ENCODE measurements at places on chromosomes 7 and 10. TPM values are rescaled to one million over a fixed set of nuclear protein-coding genes. Genes with fewer than 3 reads are reported as not detected.

- H3K36me3 ChIP-seq = no peaks in the 10 kb centered on the region
- no peak overlapping the region for H3K27ac ChIP-seq
- DNase-seq = no peak
- H3K4me3 ChIP-seq = no peak overlapping the region
- no peaks in the 10 kb centered on the region for H3K4me1 ChIP-seq
- peaks cover 2% of the 10 kb centered on the region for H3K27me3 ChIP-seq
These were observed 858 bp upstream of the TEX36 start for GRCh38 chr10:125683821-125684220.

The LRRTM3 gene
- not detected for total RNA-seq

DNA sequence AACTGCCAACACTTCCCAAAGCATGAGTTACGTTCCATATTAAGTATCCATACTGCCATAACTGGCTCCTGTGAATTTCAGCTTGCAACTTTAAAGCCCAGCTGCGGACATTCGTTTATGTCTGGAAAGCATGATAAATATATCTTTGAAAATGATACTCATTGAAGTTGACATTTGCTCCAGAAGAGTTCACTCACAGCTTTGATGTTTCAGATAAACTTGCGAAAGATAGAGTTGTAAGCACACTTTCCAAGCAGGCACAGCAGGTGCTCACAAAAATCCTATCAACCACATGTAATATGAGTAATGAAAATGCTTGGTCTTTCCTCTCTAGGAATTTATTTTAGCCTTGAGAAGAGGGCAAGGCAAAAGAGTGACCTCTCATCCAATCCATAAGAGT, 4.5 kb downstream of the CHCHD3 start:
- no peak overlapping the region for H3K4me3 ChIP-seq
- H3K4me1 ChIP-seq = peaks cover 16% of the 10 kb centered on the region
- H3K27ac ChIP-seq = no peak overlapping the region
- no peaks in the 10 kb centered on the region for H3K27me3 ChIP-seq
- DNase-seq = no peak
- H3K36me3 ChIP-seq = peaks cover 12% of the 10 kb centered on the region

GRCh38 chr10:132783940-132784865, 1.7 kb downstream of the NKX6-2 start:
- DNase-seq = no peak
- no peaks in the 10 kb centered on the region for H3K27me3 ChIP-seq
- H3K36me3 ChIP-seq = peaks cover 4% of the 10 kb centered on the region
- H3K4me1 ChIP-seq = peaks cover 11% of the 10 kb centered on the region
- no peak overlapping the region for H3K4me3 ChIP-seq
- H3K27ac ChIP-seq = no peak overlapping the region

GRCh38 chr10:49540056-49540797, 1.3 kb upstream of the ERCC6 start:
- H3K27ac ChIP-seq = no peak overlapping the region
- DNase-seq = no peak
- H3K27me3 ChIP-seq = peaks cover 2% of the 10 kb centered on the region

The SPDYE9 gene
- not detected for total RNA-seq

DNA sequence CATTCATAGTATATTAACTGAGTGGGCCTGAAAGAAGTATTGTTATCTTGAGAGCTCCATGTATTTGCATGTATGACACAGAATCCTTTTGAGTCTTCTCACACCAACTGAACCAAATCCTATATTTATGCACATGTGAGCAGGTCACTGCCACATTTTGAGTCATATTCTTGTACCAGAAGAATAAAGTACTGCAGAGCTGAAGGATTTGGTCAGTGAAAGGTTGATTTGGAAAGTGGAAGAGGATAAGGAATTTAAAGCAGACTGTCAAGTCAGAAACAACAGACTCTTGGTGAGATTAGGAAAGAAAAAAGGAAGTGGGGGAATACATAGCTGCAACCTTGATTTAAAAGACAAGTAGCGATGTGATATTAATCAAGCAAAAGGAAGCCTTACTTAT, 121.8 kb downstream of the ARID5B start:
- no peak overlapping the region for H3K4me3 ChIP-seq
- H3K4me1 ChIP-seq = peaks cover 54% of the 10 kb centered on the region

- no peaks in the 10 kb centered on the region for H3K36me3 ChIP-seq
- H3K4me3 ChIP-seq = no peak overlapping the region
- DNase-seq = no peak
- no peaks in the 10 kb centered on the region for H3K27me3 ChIP-seq
- no peak overlapping the region for H3K27ac ChIP-seq
These were observed 15.7 kb upstream of the ARMC3 start for GRCh38 chr10:22911889-22912762.

DNA sequence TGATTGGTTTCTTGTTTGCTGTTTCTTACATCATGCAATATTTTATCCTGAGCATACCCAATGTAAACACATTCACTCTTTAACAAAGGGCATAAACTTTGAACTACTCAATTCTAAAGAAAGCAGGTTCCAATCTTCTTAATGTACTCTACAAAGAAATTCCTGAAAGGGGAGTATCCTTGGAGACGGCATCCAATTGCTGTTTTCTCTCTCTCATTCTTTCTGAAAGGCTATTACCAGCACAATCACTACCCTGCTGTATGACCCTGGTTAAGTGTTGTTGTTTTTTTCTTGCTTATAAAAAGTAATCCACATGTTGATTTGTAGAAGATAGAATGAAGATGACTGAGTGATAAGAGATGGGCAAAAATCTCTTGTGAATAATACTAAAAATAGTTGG, 176.0 kb downstream of the ZNF365 start:
- H3K27ac ChIP-seq = no peak overlapping the region
- H3K36me3 ChIP-seq = no peaks in the 10 kb centered on the region
- no peaks in the 10 kb centered on the region for H3K4me1 ChIP-seq
- H3K4me3 ChIP-seq = no peak overlapping the region
- H3K27me3 ChIP-seq = peaks cover 1% of the 10 kb centered on the region
- no peak for DNase-seq

- H3K4me1 ChIP-seq = no peaks in the 10 kb centered on the region
- no peak for DNase-seq
- H3K4me3 ChIP-seq = no peak overlapping the region
- H3K27me3 ChIP-seq = no peaks in the 10 kb centered on the region
- H3K27ac ChIP-seq = no peak overlapping the region
These were observed 588.1 kb upstream of the SEMA3D start for GRCh38 chr7:85774986-85775385.

- DNase-seq = no peak
- peaks cover 49% of the 10 kb centered on the region for H3K4me1 ChIP-seq
- H3K27me3 ChIP-seq = no peaks in the 10 kb centered on the region
- no peak overlapping the region for H3K27ac ChIP-seq
- H3K4me3 ChIP-seq = no peak overlapping the region
- no peaks in the 10 kb centered on the region for H3K36me3 ChIP-seq
These were observed 58.3 kb downstream of the ST7 start for GRCh38 chr7:117011419-117012260.

- no peaks in the 10 kb centered on the region for H3K4me1 ChIP-seq
- H3K4me3 ChIP-seq = no peak overlapping the region
- H3K36me3 ChIP-seq = no peaks in the 10 kb centered on the region
- H3K27me3 ChIP-seq = no peaks in the 10 kb centered on the region
- H3K27ac ChIP-seq = no peak overlapping the region
- DNase-seq = no peak
These were observed 480.3 kb downstream of the RPS24 start for GRCh38 chr10:78513986-78514385.

DNA sequence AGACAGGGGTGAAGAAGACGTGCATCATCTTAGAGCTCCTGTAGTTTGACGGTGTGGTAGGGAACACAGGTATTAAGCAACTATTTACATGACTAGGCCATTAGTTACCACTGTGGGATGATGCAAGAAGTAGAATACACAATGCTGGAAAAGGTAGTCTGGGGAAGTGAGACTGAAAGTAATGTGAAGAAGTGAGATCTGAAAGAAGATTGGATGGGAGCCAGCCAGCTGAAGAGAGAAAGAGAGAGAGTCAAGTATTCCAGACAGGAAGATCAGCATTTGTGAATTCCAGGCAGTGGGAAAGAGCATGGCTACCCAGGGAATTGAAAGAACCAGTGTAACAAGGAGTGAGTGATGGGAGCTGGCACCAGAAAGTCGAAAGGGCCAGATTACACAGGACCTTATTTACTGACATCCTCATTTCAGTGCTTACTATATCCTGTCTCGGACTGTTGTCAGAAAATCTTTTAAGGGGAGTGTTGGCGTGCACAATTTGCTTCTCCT, 4.0 kb upstream of the CFAP58 start:
- H3K4me3 ChIP-seq = peak overlapping the region; percentile 37
- H3K27ac ChIP-seq = no peak overlapping the region
- no peak for DNase-seq
- no peaks in the 10 kb centered on the region for H3K36me3 ChIP-seq
- no peaks in the 10 kb centered on the region for H3K27me3 ChIP-seq

- H3K4me1 ChIP-seq = no peaks in the 10 kb centered on the region
- peaks cover 6% of the 10 kb centered on the region for H3K27me3 ChIP-seq
- no peak for DNase-seq
- no peak overlapping the region for H3K27ac ChIP-seq
- H3K36me3 ChIP-seq = no peaks in the 10 kb centered on the region
- no peak overlapping the region for H3K4me3 ChIP-seq
These were observed 40.4 kb downstream of the TMEM168 start for GRCh38 chr7:112749775-112750174.

- DNase-seq = no peak
- H3K27me3 ChIP-seq = no peaks in the 10 kb centered on the region
- peaks cover 38% of the 10 kb centered on the region for H3K36me3 ChIP-seq
- H3K4me1 ChIP-seq = peaks cover 64% of the 10 kb centered on the region
- H3K4me3 ChIP-seq = peak overlapping the region; percentile 42
- peak overlapping the region; percentile 43 for H3K27ac ChIP-seq
These were observed 8.4 kb downstream of the PPP2R2D start for GRCh38 chr10:131909014-131909808.

The PBLD gene
- total RNA-seq = 1.2 TPM

- no peaks in the 10 kb centered on the region for H3K4me1 ChIP-seq
- no peaks in the 10 kb centered on the region for H3K27me3 ChIP-seq
- H3K4me3 ChIP-seq = no peak overlapping the region
- no peak overlapping the region for H3K27ac ChIP-seq
- H3K36me3 ChIP-seq = no peaks in the 10 kb centered on the region
These were observed 106.8 kb upstream of the POM121L12 start for GRCh38 chr7:52928591-52928990.

DNA sequence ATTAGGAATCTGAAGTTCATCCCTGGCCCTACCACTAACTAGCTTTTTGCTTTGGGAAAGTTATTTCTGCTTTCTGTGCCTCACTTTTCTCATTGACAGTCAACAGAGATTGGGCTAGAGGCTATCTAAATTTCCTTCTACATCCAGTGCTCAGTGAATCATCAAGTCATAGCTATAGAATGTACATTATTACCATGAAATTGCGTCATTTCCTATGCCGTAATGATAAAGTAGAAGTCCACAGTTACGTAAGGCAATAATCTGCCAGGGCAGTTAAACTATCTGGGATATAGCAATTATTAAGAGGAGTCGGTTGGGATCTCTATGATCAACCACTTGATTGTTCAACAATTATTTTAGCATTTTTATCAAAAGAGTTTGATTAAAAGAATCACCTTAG, 64.4 kb downstream of the ITGB8 start:
- H3K27ac ChIP-seq = no peak overlapping the region
- DNase-seq = no peak
- no peak overlapping the region for H3K4me3 ChIP-seq
- H3K27me3 ChIP-seq = no peaks in the 10 kb centered on the region
- H3K4me1 ChIP-seq = no peaks in the 10 kb centered on the region
- no peaks in the 10 kb centered on the region for H3K36me3 ChIP-seq

DNA sequence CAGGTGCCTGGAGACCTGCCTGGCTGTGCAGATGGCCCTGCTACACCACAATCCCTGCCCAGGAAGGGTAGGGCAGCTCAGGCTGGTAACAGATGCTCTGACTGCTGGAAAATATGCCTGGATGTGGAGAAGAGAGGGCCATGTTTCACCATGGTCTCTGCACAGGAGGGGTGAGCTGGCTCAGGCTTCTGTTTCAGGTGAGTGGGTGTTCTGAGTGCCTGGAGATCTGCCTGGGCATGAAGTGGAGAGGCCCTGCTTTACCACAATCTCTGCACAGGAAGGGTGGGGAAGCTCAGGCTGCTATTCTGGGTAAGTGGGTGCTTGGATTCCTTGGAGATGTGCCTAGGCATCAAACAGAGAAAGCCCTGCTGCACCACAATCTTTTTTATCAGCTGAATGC, 350.1 kb downstream of the KIF20B start:
- H3K36me3 ChIP-seq = no peaks in the 10 kb centered on the region
- no peak overlapping the region for H3K4me3 ChIP-seq
- H3K27ac ChIP-seq = no peak overlapping the region
- no peak for DNase-seq
- no peaks in the 10 kb centered on the region for H3K4me1 ChIP-seq
- no peaks in the 10 kb centered on the region for H3K27me3 ChIP-seq

GRCh38 chr10:30606313-30606712, 23.2 kb downstream of the LYZL2 start:
- no peak for DNase-seq
- no peaks in the 10 kb centered on the region for H3K4me1 ChIP-seq
- H3K27me3 ChIP-seq = peaks cover 2% of the 10 kb centered on the region
- H3K36me3 ChIP-seq = no peaks in the 10 kb centered on the region
- H3K27ac ChIP-seq = no peak overlapping the region

DNA sequence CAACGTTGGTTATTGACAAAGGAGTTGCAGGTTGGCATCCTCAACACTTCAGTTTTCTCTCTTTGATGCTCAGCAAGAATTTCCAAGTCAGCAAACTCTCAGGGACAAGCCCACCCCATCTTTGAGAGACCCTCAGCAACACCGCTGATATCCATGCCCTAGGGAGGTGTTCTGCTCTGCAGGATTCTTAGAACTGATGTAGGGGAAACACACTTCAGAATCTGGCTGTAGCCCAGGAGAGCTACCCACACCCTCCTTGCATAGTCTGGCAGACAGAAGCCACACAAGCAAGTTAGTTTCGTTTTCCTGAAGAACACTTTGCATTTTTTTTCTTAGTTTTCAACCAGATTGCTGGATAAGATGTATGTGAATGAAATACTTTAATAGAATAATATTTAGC, 822 bp downstream of the SAMD9L start:
- H3K27me3 ChIP-seq = no peaks in the 10 kb centered on the region
- DNase-seq = no peak
- H3K27ac ChIP-seq = peak overlapping the region; percentile 64
- peaks cover 29% of the 10 kb centered on the region for H3K4me1 ChIP-seq
- peak overlapping the region; percentile 99 for H3K4me3 ChIP-seq

- H3K4me3 ChIP-seq = no peak overlapping the region
- peaks cover 2% of the 10 kb centered on the region for H3K27me3 ChIP-seq
- H3K4me1 ChIP-seq = no peaks in the 10 kb centered on the region
- H3K36me3 ChIP-seq = no peaks in the 10 kb centered on the region
- no peak for DNase-seq
These were observed 22.2 kb downstream of the SLC25A28 start for GRCh38 chr10:99598011-99598410.

The TAS2R60 gene
- 0.42 TPM for total RNA-seq

Data from CD4-positive, CD25-positive, alpha-beta regulatory T cell (primary cell).